ENCODE measurements at places on chromosomes 3 and 15. TPM values are rescaled to one million over a fixed set of nuclear protein-coding genes. Genes with fewer than 3 reads are reported as not detected.
A peak's percentile ranks its signal among the peaks of the same experiment; 100 is the strongest.

The CYP8B1 gene
- not detected for total RNA-seq

The ADAMTS7 gene
- 20.8 TPM for total RNA-seq

The KBTBD13 gene
- 4.4 TPM for total RNA-seq

The SLCO2A1 gene
- 36.4 TPM for total RNA-seq

The ISLR gene
- total RNA-seq, result 51.9 TPM

The RETNLB gene
- total RNA-seq, result not detected

The STAB1 gene
- 62.6 TPM for total RNA-seq

- no peak for DNase-seq
Measured at GRCh38 chr3:123312331-123313265, 110.9 kb downstream of the SEC22A start.

- DNase-seq, result no peak
Measured at GRCh38 chr3:53175613-53176540, 14.9 kb downstream of the PRKCD start.

- no peak for DNase-seq
Measured at GRCh38 chr3:151979906-151980305, 106.5 kb downstream of the SUCNR1 start.

DNA sequence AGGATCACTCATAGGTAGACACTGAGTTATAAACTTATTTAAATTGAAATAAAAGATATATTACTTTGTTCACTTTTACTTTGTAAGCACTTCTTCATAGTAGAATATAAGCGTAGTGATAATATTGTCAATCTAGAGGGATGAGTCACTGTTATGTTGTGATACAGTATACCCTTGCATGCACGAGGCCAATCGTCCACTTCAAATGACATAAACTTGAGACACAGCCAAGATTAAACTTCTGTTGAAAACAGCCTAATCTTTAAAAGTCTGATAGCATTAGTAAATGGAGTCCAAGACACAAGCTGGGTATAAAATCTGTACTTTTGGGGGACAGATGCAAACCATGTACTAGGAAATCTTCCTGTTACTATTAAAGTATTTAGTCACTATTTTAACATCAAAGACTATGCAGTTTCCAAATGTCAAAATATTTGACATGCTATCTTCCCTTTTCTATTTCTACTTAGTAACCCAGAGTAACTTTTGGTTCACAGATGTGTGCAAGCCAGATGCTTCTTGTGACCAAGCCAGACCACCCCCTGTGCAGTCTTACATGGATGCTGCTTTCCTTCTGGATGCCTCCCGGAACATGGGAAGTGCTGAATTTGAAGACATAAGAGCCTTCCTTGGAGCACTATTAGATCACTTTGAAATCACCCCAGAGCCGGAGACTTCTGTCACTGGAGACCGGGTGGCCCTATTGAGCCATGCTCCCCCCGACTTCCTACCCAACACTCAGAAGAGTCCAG lies 85.3 kb downstream of the PIK3R4 start:
- no peak for DNase-seq

GRCh38 chr15:75050283-75050682 lies 26.9 kb downstream of the PPCDC start:
- DNase-seq, result no peak

GRCh38 chr15:99683000-99683670 lies 50.1 kb downstream of the LYSMD4 start:
- DNase-seq, result no peak

DNA sequence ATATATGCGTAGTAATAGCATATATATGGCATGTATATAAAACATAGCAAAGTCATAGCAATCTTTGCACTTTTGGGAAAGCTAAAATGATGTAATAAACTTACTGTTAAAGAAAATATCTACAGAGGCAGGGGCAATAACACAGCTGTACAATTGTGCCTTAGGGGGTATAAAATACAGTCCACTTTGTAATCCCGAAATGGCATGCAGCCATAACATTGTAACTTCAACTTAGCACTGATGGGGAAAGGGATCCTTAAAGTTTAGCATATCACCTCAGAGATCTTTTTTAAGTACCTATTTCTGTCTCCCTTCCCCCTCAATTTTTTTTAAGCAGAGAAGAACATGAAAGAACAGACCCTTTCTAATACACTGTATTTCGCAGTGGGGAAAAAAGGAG lies 40.8 kb downstream of the PLD1 start:
- no peak for DNase-seq

GRCh38 chr3:76096836-76097588 lies 311.7 kb upstream of the ZNF717 start:
- DNase-seq, result no peak

GRCh38 chr15:81885135-81885534 lies 160.7 kb downstream of the MEX3B start:
- no peak for DNase-seq

DNA sequence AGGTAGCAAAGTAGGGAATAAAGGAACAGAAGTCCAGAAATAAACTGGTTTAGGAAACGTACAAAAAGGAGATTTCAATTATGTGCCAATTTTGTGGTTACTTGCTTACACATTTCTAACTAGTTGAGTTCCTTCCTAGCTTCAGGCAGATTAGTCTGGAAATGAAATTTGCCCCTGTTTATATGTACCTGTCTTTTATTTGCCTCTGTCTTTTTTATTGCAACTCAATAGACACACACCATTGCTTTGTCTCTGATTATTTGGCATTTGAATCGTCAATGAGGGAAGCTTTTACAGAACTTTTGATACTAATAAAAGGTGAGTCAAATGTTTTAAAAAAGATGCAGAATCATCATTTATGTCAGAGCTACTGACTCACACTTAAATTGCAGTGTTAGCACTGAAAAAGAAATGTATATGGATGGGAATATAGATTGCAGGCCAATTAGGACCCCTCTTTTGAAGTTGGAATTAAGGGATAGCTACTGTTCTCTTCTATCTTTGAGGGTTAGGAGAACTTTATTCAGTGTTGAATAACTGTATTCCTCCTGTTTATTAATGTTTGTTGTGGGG lies 60.5 kb downstream of the TRAK1 start:
- DNase-seq, result no peak

DNA sequence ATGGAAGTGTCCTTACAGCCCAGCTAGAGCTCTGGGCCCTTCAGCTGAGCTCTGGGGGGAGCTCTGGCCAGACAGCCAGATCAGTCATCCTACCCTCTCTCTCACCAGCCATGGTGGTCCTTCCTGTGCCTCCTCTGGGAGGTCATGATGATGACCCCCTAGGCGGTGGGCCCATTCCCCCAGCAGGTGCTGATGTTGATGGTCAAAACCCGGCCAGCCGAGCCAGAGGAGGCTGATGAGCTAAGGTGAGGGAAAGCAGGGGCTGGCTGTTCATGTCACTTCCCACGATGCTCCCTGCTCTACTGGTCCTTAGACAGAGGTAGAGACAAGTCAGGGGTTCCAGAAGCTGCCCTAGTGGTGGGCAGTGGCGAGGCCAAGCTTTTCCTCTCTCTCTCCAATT lies 35.0 kb downstream of the GRAMD2A start:
- DNase-seq, result no peak

DNA sequence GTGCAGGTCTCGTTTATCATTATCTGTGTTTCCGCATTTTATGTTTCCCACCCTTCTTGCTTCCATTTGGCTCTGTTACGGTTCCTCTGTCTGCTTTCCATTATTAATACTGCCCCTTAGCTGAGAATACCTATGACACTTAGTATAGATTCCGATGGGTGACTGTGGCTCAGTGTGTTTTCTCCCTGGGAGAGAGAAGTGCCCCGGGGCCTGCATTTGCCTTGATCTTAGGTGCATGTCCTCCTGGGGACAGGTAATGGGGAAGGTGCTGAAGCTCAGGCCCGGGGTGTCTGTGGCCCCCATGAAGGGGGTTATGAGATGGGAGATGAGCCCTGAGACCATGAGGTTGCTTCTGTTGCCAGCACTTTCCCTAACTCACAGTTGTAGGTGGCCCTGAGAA lies 43.4 kb upstream of the PCSK6 start:
- peak; percentile 23 for DNase-seq

DNA sequence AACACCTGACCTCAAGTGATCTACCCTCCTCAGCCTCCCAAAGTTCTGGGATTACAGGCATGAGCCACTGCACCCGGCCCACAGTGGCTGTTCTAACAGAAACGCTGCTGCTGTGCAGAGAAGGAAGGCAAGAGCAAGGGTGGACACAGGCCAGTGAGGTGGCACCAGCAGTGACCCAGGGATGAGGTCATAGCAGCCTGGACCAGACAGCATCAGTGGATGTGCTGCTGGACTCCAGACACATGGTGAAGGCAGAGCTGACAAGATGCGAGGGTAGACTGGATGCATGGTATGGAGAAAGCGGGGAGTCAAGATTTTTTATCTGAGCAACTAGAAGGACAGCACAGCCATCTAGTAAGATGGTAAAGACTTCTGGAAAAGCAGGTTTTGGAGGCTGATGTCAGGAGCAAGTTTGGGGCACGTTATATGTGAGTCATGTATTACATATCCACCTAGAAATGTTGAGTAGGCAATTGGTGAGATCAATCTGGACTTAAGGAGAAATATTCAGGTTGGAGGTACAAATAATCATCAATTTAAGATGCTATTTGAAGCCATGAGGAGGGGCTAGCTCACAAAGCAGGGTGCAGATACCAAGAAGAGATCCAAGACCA lies 22.1 kb upstream of the TJP1 start:
- no peak for DNase-seq

DNA sequence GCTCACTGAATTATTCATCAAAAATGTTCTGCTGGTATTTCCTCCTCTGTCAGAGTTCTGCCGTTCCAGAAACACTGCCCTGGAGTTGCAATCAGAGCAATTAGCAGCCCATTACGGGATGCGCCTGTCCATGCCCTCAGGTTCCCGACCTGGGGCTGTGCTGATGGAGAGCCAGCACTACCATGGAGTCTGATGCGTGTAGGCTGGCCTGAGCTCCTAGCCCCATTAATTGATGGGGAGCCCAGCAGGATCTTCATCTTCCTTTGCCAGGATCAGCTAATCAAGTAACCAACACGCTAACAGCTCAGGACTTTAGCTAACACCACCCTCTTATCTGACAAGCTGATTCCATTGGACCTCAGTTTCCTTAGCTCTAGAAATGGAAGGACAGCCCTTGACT lies 164.2 kb downstream of the ABHD5 start:
- no peak for DNase-seq

- no peak for DNase-seq
Measured at GRCh38 chr3:64342940-64343688, 117.8 kb upstream of the PRICKLE2 start.

- no peak for DNase-seq
Measured at GRCh38 chr15:69658411-69658945, 205.9 kb downstream of the RPLP1 start.

- no peak for DNase-seq
Measured at GRCh38 chr3:64039981-64040733, 16.9 kb upstream of the PSMD6 start.

DNA sequence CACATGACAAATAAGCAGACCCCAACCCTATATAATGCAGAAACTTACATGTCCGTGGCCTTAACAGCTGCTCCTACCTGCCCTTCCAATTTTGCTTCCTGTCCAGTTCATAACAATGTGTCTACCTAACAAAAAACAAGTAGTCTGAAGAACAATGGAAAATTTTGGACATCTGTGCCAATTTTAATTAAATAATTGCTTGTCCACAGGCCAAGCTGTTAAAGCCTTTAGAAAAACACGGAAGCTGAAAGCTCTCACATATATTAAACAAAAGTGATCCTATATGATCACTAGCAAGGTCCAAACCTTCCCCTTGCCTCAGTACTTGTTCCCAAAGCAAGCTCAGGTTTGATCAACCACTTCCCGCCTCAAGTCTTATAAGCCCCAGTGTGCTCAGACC lies 37.1 kb downstream of the MAGI1 start:
- no peak for DNase-seq

- no peak for DNase-seq
Measured at GRCh38 chr3:113064183-113064582, 73.4 kb downstream of the GTPBP8 start.

GRCh38 chr3:110419601-110420000 lies 652.0 kb upstream of the NECTIN3 start:
- DNase-seq, result no peak
